ENCODE measurements at places on chromosomes 7 and 10.

DNA sequence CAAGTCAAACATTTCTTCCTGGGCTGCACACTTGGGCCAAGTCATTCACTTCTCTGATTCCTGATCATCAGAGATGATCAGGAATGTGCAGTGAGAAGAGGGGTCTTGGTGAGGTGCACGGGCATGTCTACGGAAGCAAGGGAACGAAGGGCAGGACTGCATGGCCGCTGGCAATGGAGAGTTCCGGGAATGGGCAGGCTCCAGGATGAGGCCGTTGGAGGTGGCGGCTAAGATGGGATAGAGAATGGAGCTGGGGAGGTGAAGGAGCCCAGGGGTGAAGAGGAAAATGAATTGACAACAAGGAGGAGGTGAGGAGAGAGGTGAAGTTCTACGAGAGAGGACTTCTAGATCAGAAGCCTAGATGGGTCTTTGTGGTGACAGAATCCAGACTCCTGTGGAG lies 260.0 kb downstream of the GRID1 start:
- no peak for DNase-seq

- no peak for DNase-seq
These were observed 106.2 kb upstream of the GLCCI1 start for GRCh38 chr7:7862393-7862792.

- DNase-seq: no peak
These were observed 248.0 kb downstream of the PRPF18 start for GRCh38 chr10:13834581-13835286.

GRCh38 chr7:137074391-137075030 lies 206.1 kb downstream of the CHRM2 start:
- DNase-seq: no peak

- no peak for DNase-seq
These were observed 55.0 kb upstream of the AGR3 start for GRCh38 chr7:16936626-16937422.

GRCh38 chr7:51256209-51256781 lies 60.3 kb downstream of the COBL start:
- DNase-seq: no peak

GRCh38 chr10:121981346-121981745 lies 6.3 kb upstream of the NSMCE4A start:
- DNase-seq: no peak

GRCh38 chr7:128278366-128278765 lies 37.3 kb downstream of the LEP start:
- no peak for DNase-seq

DNA sequence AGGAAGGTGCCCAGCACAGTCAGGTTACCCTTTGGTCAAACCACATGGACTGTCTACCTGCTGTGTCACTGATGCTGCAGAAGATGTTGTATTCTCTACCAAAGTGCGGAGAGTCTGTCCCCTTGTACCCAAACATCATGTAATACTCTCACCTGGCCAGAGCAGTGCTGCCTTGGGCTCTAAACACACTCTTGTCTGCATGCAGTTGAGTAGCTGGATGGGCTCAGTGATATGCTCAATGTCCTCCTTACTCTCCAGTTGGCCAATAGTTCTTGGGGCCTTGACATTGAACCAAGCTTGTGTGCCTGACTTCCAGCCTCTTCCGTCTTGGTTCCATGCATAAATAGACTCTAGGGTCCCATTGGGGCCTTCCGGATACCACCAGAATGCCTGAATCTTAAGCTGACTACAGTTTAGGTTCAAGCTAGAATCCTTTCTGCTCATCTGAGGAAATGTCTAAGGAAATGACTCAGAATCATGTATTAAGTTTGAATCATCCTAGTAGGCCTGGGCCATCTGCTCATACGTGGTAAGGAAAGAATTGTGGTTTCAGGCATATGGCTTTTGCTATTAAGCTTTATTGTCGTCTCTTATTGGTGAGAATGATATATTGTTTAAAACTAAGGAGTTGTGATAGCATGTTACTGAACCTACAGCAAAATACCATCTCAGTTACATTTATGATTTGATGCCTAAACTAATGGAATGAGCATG lies 118.0 kb downstream of the OTUD1 start:
- DNase-seq: no peak

DNA sequence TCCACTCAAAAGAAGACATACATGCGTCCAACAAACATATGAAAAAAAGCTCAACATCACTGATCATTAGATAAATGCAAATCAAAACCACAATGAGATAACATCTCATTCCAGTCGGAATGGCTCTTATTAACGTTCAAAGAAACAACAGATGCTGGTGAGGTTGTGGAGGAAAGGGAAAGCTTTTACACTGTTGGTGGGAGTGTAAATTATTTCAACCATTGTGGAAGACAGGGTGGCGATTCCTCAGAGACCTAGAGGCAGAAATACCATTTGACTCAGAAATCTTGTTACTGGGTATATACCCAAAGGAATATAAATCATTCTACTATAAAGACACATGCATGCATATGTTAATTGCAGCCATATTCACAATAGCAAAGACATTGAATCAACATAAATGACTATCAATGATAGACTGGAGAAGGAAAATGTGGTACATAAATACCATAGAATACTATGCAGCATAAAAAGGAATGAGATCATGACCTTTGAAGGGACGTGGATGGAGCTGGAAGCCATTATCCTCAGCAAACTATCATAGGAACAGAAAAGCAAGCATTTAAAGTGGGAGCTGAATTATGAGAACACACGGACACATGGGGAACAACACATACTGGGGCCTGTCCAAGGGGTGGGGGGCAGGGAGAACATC lies 28.4 kb downstream of the PCDH15 start:
- no peak for DNase-seq

GRCh38 chr7:29569648-29570047 lies 6.0 kb downstream of the PRR15 start:
- no peak for DNase-seq

- DNase-seq: peak; percentile 67
These were observed at the start of the genes DCLRE1A and NHLRC2 for GRCh38 chr10:113854013-113854760. Gene DCLRE1A, minus strand, starts transcription at chr10:113854082. Its CDS starts 900 bp downstream, at chr10:113853182. Gene NHLRC2, plus strand, starts transcription at chr10:113854661. Its CDS starts 212 bp downstream, at chr10:113854873.

DNA sequence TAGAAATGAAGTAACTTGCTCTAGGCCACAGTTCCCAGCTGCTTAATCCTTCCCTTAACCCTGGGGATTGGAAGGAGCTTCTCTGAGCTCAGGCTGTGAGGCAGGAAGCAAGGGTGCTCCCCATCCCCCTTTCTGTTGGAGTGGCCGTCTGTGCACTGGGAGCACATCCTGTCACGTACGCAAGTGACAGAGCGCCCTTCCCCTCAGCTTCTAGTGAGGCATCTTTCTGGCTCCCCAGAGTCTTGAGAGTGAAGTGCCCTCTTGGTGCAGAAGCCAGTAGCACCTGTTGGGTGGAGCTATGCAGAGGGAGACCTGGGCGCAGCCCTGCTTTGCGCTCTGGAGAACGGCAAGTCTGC lies 47.8 kb downstream of the SHH start:
- DNase-seq: peak; percentile 46

DNA sequence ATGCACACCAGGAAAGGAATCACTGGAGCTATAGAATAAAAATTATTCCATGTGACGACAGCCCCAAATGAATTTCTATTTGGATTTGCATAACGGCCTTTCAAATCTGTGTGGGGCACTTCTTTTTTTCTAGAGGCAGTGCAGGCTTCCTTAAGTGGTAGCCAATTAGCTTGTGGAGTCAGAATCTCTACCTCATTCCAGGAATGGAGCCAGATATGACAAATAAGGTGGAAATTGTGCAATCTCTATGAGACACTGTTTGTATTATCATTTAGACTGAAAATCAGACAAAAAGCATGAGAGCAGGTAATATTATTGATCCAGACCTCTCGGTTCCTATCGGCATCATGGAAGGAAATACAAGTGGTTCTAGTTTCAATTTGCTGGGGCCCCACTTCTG lies 78.7 kb downstream of the BEND7 start:
- DNase-seq: no peak

DNA sequence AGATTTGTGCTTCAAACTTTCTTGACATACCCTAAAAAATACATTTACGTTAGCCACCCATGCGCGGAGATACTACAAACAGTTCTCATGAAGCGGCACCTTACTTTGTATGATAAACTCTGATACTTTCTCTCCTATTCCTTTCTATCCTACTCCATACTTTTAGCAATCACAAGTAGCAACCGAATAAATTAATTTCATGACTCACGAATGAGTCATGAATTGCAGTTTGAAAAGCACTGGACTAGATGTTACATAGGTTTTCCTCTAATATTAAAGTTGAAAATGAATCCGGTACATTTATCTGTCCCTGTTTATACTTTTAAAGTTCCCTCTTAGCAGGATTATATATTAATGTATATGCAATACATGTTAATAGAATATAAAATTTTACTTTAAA lies 67.6 kb downstream of the CUBN start:
- DNase-seq: no peak

Data from GM10248 (cell line).